ENCODE measurements at places on chromosomes 2 and 18.

DNA sequence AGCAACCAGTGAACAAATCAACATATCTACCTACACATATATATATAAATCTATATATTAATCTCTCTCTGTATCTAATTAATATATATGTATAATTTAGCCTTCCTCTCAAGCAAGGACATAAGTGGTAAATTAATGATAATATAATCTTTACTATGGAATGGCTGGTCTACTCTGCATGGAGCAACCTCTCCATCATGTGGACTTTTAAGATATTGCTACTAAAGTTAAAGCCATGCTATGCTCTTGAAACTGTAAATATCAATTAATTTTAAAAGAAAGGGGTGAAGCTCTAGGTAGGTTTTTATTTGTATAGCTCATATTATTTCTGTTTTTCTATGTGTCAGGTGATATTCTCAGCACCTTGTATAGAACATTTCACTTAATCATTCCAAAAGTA lies 147.0 kb downstream of the PPP1R1C start:
- peak; percentile 31 for DNase-seq

- peak; percentile 96 for DNase-seq
These were observed 11.4 kb downstream of the HK2 start for GRCh38 chr2:74845217-74845751.

GRCh38 chr18:11215216-11215615 lies 65.8 kb upstream of the PIEZO2 start:
- no peak for DNase-seq

DNA sequence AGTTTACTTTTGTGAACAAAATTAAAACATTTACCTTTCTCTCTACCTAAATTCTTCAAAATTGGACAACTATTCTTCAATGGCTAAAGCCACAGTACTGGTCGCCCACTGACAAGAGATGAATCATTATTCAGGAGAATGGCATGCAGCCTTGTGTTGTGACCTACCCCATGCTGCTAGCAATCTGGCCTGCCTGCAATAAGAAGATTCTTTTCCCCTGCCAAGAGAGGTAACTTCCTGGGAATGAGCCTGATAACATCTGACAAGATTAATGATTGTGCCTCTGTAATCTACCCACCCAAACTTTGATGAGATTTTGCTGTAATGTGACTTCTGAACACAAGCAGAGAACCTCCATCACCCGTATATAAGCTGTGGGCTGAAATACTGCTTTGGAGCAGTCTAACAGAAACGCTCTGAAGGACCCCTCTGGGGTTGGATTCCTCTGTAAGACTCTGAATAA lies 47.0 kb upstream of the ST3GAL5 start:
- DNase-seq = peak; percentile 75

DNA sequence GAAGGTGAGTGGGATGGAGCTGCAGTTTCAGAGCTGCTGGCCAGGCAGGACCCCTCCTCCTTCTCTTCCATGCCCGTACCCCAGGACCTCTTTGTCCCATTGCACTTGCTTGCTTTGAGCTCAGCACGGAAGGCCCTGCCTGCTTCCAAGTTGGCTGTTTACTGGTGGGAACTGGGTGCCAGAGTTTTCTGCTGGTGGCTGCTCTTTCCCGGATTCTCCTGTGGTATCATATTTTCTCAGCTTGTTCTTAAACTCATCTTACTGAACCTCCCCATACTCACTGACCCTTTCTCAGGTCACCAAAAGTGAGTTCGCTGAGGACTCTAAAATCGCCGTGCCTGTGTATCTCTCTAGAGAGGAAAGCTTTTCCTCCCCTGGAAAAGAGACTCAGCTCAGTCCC lies 297.7 kb upstream of the TNP1 start:
- no peak for DNase-seq

GRCh38 chr18:43961722-43962121 lies 684.4 kb upstream of the SYT4 start:
- DNase-seq = no peak

GRCh38 chr2:210199186-210199765 lies 26.0 kb downstream of the ACADL start:
- DNase-seq = peak; percentile 59

GRCh38 chr18:54261894-54262293 lies 7.4 kb upstream of the POLI start:
- no peak for DNase-seq

All from ACHN (cell line).